ENCODE measurements at places on chromosomes 2 and 18. TPM values are rescaled to one million over a fixed set of nuclear protein-coding genes. Genes with fewer than 3 reads are reported as not detected.

The FAM168B gene
- total RNA-seq: 125 TPM

The C2orf92 gene
- total RNA-seq: 7.0 TPM

- DNase-seq: no peak
These were observed 84.2 kb upstream of the LYPD6 start for GRCh38 chr2:149246186-149246585.

The TANC1 gene
- 33.5 TPM for total RNA-seq

- no peak for DNase-seq
These were observed 83.8 kb upstream of the CCDC150 start for GRCh38 chr2:196555726-196556125.

DNA sequence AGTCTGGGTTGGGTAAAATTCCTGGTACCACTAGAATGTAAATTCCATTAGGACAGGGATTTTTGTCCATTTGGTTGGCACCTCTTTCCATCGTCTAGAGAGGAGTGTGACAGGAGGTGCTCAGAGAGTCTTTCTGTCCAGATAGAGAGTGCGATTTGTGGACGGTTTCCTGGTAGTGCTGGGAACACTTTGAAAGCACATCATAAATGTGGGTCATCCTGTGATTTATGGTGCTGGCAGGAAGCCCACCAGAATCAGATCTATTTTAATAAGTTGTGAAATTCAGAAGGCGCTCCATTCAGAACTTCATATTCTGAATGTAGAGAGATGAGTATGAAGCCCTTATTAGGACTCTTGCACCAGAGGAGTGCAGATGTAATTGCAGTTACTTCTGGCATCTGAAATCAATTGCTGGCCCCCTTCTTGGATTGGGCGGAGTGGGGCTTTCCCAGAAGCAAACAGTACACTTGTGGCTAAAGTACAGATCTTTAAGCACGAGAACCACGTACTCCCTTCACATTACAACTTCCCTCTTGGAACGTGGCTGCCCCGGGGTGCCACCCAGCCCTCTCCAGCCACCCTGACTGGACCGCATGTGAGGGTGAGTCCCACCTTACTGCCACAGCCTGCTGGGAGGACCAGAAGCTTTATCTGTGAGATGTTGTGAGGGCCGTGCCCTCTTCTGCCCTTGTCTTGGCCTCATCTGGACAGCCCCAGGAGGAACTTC lies 243.2 kb downstream of the MYO3B start:
- DNase-seq: peak; percentile 7

- DNase-seq: no peak
These were observed 310.8 kb downstream of the TGIF1 start for GRCh38 chr18:3760741-3761140.

DNA sequence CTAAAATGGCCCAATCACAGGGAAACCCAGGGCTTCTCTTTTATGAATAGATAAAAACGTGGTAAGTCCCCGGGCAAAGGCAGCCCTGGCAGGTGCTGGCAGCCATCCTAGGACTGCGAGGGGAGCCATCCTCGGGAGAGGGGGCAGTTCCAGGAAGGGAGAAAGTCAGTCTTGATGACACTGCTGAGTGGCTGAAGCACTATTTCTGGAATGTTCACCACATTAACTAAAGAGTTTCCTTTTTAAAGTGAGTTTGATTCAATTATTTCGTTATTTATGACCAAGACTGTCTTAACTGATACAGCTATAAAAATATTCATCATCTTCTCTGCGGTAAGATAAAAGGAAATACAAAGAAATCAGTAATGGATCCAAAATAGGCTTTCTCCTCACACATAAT lies 20.4 kb downstream of the TTR start:
- DNase-seq: no peak

DNA sequence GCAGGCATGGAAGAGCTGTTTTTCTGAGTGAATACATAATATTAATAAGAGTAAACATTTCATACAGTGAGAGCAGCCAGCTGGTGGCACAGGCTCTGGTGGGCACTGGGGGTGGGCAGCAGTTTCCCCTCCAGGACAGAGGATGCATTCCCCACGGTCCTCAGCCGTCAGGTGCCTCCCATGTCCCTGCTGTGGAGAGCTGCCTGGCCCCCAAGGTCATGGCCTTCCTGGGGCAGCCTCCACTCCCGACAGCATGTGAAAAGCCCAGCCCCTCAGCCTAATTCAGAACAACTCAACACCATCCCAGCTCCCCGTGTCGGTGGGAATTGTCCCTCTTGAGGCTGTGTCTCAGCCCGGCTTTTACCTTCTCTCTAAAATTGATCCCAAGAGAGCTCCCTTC lies 147.4 kb downstream of the GALR1 start:
- DNase-seq: no peak

The ACVR2A gene
- 25.8 TPM for total RNA-seq

DNA sequence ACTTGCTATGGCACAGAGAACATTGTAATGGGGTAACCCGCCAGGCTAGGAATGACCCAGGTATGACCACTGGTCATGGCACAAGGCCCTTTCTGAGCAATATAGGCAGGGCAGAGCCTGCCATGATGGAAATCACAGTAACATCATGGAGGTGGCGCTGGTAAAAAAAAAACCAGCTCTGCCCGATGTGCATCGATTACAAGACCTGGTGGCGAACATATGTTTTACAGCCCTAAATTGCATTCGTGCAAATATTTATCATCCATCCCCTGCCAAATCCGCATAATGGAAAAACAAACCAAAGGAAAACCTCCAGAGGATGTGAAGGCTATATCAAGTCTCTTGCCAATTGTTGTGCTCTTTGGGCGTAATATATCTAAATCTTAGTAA lies 60.6 kb downstream of the SEMA4F start:
- no peak for DNase-seq

- no peak for DNase-seq
These were observed 148.9 kb downstream of the RNF152 start for GRCh38 chr18:61743775-61744531.

DNA sequence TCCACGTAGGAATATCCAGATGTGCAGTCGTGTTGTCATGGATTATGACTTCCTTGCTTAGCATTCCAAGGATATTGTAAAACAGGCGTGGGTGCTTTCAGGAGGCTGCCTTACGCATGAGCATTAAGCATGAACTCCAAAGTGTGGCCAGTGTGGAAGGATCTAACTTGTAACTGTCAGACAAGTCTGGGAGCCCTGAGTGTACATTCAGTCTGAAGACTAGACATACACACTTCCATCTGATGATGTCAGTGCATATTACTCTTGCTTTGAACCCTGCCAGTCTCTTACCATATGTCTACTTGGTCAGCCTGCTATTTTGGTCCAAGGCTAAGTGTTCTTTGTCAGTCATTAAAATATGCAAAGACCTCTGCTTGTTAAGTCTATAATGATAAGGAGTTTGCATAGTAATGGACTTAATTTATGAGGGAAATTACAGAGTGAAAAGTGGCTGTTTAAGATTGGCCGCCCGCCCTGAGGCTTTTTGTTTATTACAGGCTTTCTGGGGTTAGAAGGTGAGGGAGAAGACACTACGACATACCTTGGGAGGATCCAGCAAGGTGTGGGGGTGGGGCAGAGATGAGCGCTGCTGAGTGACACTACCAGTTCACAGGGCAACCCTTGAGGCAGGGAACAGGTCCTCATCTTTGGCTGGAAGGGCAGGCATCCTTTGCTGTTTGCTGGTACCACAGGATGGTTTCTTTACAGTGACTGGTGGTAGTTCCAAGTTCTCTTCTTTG lies 48.3 kb downstream of the CABLES1 start:
- DNase-seq: no peak

The CNGA3 gene
- 1.1 TPM for total RNA-seq

The GPR45 gene
- total RNA-seq: not detected

The C2orf72 gene
- 7.2 TPM for total RNA-seq

- no peak for DNase-seq
These were observed 151.5 kb downstream of the NCKAP5 start for GRCh38 chr2:133416736-133417135.

The TEKT4 gene
- total RNA-seq: 1.6 TPM
